ENCODE measurements at places on chromosomes 11 and 22.

DNA sequence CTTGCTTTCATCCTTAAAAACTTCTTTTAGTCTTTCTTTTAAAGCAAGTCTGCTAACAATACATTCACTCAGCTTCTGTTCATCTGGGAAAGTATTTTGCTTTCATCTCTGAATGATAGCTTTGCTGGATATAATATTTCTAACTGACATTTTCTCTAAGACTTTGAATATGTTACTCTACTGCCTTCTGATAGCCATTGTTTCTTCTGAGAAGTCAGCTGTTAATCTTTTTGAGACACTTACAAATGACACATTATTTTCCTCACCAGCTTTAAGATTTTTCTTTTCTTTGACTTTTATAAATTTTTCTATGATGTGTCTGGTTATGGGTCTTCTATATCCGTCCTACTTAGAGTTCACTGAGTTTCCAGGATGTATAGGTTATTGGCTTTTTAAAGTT, 643.1 kb downstream of the KCNA4 start:
- DNase-seq: no peak

DNA sequence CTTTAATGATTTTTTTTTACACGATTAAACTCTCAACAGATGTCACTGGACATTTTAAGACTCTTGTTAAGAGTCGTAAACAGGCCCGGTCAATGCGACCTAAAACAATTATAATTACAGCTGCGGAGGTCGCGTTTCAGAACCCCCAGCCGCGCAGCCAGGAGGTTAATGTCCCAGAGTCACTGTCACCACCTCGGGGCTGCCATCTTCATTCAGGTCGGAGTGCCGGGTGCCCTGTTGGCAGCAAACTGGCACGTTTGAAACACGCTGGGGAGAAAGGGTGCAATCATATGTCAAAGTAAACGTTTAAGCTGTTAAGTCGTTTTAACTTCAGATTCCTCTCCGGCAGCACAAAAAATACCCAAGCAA, 711 bp upstream of the PHF21B start:
- no peak for DNase-seq

DNA sequence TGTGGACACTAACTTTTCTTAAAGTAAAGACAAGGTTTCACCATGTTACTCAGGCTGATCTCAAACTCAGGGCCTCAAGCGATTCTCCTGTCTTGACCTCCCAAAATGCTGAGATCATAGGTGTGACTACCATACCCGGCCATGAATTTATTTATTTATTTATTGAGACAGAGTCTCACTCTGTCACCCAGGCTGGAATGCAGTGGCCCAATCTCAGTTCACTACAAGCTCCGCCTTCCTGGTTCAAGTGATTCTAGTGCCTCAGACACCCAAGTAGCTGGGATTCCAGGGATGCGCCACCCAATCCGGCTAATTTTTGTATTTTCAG, 29.7 kb upstream of the PCF11 start:
- no peak for DNase-seq

DNA sequence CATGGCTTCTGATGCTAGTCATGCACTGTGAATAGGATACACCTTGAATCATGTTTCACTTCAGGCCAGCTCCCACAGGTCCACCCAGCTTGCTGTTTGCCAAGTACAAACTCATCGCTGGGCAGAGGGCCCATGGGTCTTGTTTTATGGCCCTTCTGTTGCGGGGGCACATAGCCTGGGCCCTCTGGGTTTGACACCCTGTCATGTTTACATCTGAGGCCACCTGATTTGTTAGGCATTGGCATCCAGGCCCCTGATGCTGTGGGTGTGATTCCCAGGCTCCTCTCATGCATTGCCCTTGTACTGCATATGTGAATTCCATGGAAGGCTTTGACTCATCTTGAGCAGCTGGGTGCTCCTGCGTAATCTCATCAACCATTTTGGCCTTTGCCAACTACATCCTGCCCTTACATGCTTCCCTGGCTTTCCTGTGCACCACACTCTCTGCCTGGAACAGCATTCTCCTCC, 32.6 kb downstream of the PPFIBP2 start:
- DNase-seq: no peak

- DNase-seq: peak; percentile 4
Observed at GRCh38 chr11:30683176-30683575, 97.0 kb upstream of the MPPED2 start.

- DNase-seq: no peak
Observed at GRCh38 chr22:49968831-49969661, 8.5 kb downstream of the PIM3 start.

DNA sequence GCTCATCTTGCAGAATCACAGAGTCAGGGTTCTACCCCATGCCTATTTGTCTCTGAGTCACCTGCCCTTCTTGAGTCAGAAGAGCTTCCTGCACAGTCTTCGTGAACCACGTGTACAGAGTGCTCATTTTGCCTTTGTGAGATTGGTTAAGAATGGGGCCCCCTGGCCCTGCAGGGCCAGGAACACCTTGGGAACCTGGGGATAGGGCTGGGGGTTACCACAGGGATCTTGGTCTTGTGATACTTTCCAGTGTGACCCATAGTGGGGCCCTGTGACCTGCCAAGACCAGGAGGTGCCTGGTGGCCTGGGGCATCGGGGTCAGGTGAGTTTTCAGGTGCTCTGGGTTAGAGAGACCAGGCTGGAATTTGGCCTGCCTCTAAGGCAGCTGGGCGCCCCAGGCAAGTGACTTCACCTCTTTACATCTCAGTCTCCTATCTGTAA, 9.4 kb downstream of the TMPRSS13 start:
- DNase-seq: no peak

- no peak for DNase-seq
Observed at GRCh38 chr11:70555078-70555477, 156.7 kb downstream of the CTTN start.

- DNase-seq: no peak
Observed at GRCh38 chr22:46972256-46972655, 209.8 kb downstream of the TBC1D22A start.

GRCh38 chr11:94767701-94768601, at the start of gene AMOTL1:
TSS of gene AMOTL1 (plus strand) at chr11:94768356. CDS start at chr11:94768512, 156 bp downstream.
- no peak for DNase-seq

GRCh38 chr11:69101115-69101791, 52.5 kb downstream of the TPCN2 start:
- DNase-seq: no peak

DNA sequence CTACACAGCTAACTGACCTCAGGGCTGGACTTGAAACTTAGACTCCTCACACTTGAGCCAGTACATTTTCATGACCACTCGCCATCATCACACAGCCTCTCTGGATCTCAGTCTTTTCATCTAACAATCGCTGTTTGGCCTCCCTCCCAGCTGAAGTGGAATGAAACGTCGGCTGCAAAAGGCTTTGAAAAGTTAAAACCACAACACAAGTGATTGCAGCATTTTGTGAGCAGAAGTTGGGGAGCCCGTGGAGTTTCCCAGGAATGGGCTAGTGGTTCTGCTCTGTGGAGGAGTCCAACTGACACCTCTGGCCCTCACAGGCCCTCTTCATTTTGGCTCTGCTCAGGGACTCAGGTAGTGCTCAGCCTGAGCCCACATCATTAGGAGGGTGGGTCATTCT, 35.9 kb upstream of the TRIM29 start:
- DNase-seq: no peak

- no peak for DNase-seq
Observed at GRCh38 chr22:42693763-42694683, 26.6 kb downstream of the A4GALT start.

- DNase-seq: no peak
Observed at GRCh38 chr11:57357856-57358255, 19.7 kb downstream of the P2RX3 start.

- no peak for DNase-seq
Observed at GRCh38 chr11:111438168-111438567, 59.1 kb upstream of the POU2AF1 start.

GRCh38 chr11:86495351-86495750, 120.7 kb downstream of the CCDC81 start:
- DNase-seq: no peak

DNA sequence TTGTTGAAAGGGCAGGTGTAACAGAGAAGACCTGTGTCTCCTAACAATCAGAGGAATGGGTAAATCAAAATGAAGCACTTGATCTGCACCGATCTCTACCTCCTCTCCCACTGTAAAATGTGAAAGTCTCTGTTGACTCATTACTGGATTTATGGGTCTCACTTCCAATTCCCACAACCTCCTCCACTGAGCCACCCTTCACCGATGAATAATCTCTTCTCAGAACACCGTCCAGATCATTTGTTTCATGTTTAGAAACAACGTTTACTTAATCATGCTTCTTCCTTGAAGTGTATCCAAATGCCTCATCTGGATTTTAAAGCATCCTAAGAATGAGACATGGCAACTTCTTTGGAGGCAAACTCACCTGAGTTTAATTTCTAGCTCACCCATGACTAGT, 643.6 kb downstream of the ETS1 start:
- DNase-seq: no peak

DNA sequence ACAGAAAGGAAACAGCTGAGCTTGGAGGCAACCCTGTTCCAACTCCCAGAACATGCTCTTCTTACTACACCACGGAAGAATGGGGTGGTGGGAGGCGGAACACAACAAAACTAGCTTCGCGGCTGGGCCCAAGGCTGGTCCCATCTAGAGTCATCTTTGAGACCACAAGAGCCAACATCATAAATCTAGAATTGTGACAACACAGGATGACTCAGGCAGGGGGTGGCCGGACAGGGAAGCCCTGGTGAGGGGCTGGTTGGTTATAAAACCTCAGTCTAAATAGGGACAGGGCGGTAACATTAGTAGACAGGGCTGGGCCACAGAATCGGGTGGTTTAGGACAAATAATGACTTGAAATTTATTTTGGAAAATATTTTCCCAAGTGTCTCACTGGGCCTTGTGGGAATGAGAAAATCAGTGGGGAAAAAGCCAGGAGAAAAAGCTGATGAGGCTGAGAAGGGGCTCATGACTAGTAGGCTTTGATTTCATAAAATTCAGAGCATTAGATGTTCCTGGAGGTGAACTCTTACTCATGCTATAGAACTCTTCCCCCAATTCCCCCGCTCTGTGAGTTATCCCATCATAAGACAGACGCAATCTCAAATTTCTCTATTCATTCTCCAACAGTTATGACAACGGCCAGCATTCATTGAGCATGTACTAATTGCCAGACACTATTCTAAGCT, 151.8 kb upstream of the TIMP3 start:
- DNase-seq: no peak

DNA sequence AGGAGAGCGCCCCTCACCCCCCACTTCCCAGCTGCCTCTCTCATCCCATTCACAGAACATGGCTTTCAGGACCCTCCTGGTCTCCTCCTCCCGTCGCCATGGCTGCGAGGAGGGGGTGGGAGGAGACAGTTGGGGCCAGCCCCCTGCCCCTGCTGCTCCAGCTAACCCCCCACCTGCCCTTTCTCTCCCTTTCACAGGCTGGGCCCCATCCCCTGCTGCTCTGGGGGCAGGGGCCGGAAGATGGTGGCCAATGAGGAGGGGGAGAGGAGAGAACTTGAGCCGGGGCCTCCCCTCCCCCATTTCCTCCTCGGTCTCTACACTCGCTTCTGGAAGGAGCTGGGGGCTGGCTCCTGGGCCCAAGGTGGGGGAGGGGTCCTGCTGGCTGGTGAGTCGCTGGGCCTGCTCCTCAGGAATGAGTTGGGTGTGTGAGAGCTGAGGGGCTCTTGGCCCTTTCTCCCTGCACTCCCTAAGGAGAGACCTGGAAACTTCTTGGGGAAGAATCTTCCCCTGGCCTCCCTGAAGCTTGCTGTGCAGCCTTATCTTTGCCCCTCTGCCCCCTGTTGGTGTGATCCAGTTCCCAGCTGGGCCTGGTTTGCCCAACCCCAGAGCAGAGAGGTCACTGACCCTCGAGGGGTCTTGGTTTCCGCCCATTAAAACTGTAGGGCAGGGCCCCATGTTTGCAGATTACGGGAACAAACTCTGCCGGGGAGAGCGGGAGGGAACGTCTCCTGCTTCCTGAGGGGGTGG, 10.2 kb downstream of the YPEL4 start:
- no peak for DNase-seq

- DNase-seq: no peak
Observed at GRCh38 chr11:118715837-118716260, 36.4 kb upstream of the TREH start.

DNA sequence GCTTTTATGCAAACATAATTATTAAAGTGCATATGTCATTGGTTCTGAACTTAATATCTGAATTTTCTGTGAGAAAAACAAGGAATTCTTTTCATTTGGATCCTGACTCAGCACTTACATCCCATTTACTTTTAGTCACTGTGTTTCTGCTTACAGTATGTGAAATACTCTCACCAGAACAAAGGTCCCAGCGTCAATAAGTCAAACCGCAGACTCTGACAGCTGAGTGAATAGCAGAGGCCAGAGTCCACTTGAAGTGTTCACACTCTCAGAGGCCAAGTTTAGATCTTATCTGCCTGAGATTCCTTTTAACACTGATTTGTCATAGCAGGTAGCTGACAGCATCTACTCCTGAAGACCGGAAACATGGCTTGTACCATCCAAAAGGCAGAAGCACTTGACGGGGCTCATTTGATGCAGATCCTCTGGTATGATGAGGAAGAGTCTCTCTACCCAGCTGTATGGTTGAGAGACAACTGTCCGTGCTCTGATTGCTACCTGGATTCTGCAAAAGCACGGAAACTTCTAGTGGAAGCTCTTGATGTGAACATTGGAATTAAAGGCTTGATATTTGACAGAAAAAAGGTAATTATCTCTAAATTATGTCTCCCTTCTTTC, 14.6 kb downstream of the BBOX1 start:
- peak; percentile 23 for DNase-seq

DNA sequence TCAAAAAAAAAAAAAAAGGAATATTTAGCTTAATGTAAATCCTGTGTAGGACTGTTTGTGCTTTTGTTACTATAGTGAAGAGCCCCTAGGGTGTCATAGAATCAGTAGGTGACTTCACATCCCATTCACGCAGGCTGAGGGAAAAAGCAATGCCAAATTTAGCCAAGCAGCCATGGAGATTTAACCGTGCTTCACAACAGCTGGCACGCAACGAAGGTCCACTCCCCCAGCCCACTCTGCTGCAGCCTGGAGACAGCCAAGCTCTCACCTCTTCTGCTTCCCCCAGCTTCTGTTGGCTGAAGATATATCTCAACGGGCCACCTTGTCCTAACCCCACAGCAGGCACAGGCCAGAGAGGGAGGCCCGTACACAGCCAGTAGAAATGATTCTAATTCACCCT, 78.8 kb upstream of the BID start:
- no peak for DNase-seq

GRCh38 chr11:46055371-46055770, 65.9 kb downstream of the PHF21A start:
- peak; percentile 15 for DNase-seq

DNA sequence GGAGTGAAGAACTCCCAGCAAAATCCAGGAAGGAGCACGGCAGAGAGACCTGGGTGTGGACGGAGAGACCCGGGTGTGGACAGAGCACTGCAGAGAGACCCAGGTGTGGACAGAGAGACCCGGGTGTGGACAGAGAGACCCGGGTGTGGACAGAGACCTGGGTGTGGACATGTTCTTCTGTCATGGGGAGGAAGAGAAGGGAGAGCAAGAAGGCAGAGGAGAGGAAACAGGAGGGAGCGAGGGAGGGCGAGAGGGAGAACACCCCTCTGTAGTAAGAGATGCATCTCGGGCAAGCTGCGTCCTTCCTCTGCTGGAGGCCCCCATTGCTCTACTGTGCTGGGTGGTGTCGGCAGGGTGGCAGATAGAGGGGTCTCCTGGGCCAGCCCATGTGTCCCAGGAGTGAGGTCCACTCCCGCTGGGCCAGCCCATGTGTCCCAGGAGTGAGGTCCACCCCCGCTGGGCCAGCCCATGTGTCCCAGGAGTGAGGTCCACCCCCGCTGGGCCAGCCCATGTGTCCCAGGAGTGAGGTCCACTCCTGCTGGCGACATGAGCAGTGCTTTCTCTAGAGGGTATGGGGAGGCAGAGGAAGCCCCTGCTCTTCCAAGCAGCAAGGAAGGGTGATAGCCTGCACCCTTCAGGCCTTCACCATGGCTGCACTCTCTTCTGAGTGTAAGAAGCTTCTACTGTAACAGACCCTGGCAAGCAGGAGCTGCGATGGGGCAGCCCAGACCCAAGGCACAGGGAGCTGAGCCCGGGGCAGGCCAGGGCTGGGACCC, 934.2 kb downstream of the BRD1 start:
- no peak for DNase-seq
